Ascending aorta (tissue), 2 donors: ENCODE measurements at places on chromosomes 16 and 17. TPM values are rescaled to one million over a fixed set of nuclear protein-coding genes. Genes with fewer than 3 reads are reported as not detected.

GRCh38 chr16:58418601-58419000 lies 26.3 kb downstream of the GINS3 start:
- H3K4me1 ChIP-seq, result no peaks in the 10 kb centered on the region
- H3K4me3 ChIP-seq, result no peak overlapping the region
- no peaks in the 10 kb centered on the region for H3K27me3 ChIP-seq
- no peaks in the 10 kb centered on the region for H3K36me3 ChIP-seq
- no peak for DNase-seq

SEPTIN1 gene
- not detected for total RNA-seq

APOBR gene
- 1.2 TPM for total RNA-seq

DNA sequence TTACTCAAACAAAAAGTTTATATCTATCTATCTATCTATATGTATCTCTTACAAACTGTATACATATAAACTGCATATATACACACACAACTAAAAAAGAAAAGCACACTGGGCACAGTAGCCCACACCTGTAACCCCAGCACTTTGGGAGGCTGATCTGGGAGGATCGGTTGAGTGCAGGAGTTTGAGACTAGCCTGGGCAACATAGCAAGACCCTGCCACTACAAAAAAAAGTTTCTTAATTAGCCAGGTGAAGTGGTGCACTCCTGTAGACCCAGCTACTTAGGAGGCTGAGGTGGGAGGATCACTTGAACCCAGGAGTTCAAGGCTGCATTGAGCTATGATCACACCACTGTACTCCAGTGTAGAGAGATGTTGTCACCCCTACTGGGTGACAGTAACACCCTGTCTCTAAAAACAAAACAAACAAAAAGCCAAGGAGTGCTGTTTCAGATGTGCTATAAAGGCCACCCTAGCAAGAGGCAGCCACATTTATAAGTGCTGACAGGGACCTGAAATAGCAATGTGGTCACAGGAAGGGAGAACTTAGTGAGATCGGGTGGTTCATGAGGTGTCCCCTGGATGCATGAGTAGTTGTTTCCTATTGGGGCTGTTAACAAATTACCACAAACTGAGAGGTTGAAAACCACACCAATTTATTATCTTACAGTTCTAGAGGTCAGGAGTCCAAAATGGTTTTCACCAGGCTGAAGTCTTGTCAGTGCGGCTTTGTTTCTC lies 4.8 kb downstream of the CD2BP2 start:
- H3K4me3 ChIP-seq, result no peak overlapping the region
- H3K4me1 ChIP-seq, result peaks cover 29% of the 10 kb centered on the region
- H3K27ac ChIP-seq, result no peak overlapping the region
- peaks cover 21% of the 10 kb centered on the region for H3K36me3 ChIP-seq
- no peak for DNase-seq

- DNase-seq, result no peak
- H3K4me3 ChIP-seq, result peak overlapping the region; percentile 53
- peaks cover 15% of the 10 kb centered on the region for H3K36me3 ChIP-seq
- peaks cover 46% of the 10 kb centered on the region for H3K4me1 ChIP-seq
Measured at GRCh38 chr16:2034696-2035430, 8.2 kb downstream of the NHERF2 start.

NMRAL1 gene
- 48.6 TPM for total RNA-seq

- no peak overlapping the region for H3K27ac ChIP-seq
- DNase-seq, result no peak
- no peaks in the 10 kb centered on the region for H3K27me3 ChIP-seq
Measured at GRCh38 chr17:56313201-56313600, 159.9 kb downstream of the ANKFN1 start.

GRCh38 chr17:16950488-16950887 lies 21.4 kb downstream of the TNFRSF13B start:
- no peaks in the 10 kb centered on the region for H3K36me3 ChIP-seq
- DNase-seq, result no peak
- no peak overlapping the region for H3K27ac ChIP-seq
